Posterior vena cava (tissue), 2 donors: ENCODE measurements at places on chromosomes 5 and 9. TPM values are rescaled to one million over a fixed set of nuclear protein-coding genes. Genes with fewer than 3 reads are reported as not detected.
A peak's percentile ranks its signal among the peaks of the same experiment; 100 is the strongest.

DNA sequence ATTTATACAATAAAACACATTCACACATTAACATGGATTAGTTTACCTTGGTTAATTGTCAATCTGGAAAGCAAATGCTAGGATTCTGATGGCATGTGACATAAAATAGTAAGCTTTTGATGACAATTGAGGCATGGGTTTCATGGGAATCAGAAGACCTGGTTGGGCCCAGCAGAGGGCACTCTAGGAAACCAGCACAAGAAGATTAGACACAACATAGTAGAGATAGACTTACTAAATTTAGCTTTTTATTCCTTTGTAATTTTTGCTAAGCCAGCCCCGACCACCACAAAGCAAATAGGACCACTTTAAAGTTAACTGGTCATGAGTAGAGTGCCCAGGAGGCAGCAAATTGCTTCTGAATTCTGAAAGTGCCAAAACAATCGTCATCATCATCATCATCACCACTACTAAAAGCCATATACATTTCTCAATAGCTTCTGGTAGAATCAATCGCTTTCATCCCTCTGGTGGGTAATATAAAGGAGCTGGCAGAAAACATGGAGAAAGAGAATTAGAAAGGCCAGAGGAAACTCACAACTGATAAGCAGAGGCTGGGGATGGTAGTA lies 163.2 kb downstream of the ARRDC3 start:
- DNase-seq = no peak

DNA sequence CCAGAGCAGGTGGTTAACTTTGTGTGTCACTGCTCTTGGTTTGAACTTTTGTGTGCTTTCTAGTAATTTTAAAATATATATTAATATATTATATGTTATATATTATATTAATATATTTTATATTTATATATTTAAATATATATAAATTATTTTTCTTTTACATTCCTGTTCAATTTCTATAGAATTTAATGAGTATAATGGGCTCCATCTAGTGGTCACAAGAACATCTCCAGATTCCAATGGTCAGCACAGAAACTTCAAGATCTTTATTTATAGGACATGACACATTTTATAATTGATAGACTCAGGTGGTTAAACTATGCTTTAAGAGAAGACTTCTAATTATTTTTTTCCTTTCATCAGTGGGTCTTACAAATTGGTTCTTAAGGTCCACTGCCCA lies 39.1 kb downstream of the COL23A1 start:
- no peak for DNase-seq

GRCh38 chr5:60521376-60522291 lies 178.3 kb downstream of the DEPDC1B start:
- DNase-seq = no peak

- no peak for DNase-seq
Measured at GRCh38 chr9:73327149-73327548, 175.5 kb downstream of the ANXA1 start.

DNA sequence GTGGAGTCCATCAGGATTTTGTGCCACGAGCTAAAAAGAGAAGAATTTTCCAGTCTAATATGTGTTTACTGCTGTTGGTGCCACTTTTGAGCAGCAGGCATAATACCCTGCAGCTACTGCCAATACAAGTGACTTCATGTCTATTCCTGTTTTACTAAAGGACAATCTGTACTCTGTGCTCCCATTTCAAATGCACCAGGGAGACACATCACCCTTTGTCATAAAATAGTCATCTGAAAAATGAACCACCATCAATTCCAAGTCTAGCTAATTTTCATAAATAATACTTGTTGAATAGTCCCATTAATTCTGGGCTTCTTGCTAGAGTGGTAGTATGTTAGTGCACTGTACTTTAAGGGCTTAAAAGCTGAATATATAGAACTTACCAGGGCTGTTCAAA lies 8.9 kb upstream of the PKD2L2 start:
- DNase-seq = no peak

- no peak for DNase-seq
Measured at GRCh38 chr5:124474528-124475215, 271.8 kb downstream of the ZNF608 start.

DNA sequence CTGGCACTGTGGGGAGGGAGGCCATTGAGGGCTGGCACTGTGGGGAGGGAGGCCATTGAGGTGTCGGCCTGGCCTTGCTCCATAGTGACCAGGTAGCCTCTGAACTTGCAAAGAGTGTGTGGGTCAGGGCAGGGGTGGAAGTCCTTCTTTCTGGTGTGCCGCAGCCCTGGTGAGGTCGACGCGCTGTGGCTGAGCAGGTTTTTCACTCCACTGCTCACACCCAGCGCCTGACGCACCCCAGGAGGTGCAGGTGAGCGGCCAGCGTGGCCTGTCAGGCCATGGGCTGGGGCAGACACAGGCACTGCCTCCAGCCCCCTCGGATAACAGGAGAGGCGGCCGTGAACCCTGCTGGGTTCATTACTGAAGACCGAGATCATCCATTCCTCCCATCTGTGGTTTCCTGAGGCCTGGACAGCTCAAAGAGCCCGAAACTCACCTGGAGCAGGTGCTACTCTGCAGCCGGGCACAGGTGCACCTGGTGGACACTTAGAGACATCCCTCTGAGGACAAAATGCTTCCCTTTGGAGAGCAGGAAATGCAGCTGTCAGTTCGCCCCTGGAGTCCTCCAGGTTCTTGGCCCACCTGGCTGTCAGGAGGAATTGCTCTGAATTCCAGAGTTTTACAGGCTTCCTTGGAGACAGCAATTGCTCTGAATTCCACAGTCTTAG lies 32.4 kb downstream of the LHX3 start:
- no peak for DNase-seq

- DNase-seq = peak; percentile 78
Measured at GRCh38 chr5:368183-369084, 46.9 kb downstream of the AHRR start.

DNA sequence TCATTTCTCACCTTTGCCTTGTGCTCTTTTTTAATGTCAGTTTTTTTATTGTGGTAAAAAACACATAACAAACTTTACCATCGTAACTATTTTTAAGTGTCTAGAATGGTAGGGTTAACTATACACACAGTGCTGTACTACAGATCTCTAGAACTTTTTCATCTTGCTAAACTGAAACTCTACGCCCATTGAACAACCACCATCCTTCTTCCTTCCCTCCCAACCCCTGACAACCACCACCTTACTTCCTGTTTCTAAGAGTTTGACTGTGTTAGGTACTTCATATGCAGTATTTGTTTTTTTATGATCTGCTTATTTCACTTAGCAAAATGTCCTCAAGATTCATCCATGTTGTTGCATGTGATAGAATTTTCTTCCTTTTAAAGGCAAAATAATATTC lies 54.9 kb downstream of the PSAT1 start:
- DNase-seq = no peak

GRCh38 chr5:156491766-156492165 lies 164.8 kb downstream of the SGCD start:
- no peak for DNase-seq

GRCh38 chr9:120876842-120877240 lies at the start of gene PHF19:
PHF19 (minus strand) TSS chr9:120877188; CDS start chr9:120874741, 2,447 bp downstream.
- DNase-seq = peak; percentile 84

DNA sequence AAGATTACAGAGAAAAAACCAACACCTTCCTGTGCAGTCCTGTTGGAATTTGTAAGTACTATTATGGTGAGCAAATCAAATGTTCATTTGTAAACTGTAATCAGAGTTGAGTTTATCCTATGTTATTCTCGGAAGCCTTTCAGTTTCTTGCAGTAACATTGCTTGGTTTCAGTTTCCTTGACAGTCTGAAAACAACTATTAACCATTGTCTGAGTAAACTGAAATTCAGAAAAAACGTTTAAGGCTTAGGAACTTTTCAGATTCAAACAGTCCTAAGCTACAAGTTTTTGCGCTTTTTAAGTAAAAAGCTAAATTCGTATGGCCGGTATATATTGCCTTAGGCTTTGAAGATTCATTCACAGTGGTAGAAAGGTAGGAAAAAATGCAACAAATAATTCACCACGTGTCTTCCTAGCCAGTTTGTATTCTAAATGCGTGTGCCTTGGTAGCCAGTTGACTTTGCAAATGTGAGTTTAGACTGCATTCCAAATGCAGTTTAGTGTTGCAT lies 2.5 kb downstream of the GPBP1 start:
- DNase-seq = no peak

Gene SPATA31A3
- not detected for total RNA-seq

Gene TICAM2
- total RNA-seq = 7.9 TPM

Gene TGFBI
- 173 TPM for total RNA-seq

Gene PCDHB12
- 3.6 TPM for total RNA-seq

Gene CRB2
- not detected for total RNA-seq

Gene HEMGN
- 0.33 TPM for total RNA-seq

Gene PRRX2
- 20.8 TPM for total RNA-seq
